ENCODE measurements at places on chromosomes 6 and 20.

DNA sequence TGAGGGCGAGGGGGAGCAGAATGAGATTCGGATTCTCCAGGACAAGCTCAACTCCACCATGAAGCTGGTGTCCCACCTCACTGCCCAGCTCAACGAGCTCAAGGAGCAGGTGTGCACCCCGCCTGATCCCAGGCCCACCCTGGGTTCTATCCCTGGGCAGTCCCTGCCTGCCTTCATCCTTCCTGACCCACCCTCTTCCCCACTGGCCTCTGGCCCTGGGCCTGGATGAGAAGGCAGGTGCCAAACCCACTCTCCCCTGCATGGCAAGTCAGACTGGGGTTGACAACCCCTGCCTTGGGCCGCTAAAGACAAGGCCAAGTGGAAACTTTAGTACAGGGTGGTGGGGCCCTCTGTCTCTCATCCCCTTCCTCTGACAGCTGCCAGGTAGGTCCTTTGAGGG is 16.5 kb downstream of the UQCC2 start:
- no peak for DNase-seq

DNA sequence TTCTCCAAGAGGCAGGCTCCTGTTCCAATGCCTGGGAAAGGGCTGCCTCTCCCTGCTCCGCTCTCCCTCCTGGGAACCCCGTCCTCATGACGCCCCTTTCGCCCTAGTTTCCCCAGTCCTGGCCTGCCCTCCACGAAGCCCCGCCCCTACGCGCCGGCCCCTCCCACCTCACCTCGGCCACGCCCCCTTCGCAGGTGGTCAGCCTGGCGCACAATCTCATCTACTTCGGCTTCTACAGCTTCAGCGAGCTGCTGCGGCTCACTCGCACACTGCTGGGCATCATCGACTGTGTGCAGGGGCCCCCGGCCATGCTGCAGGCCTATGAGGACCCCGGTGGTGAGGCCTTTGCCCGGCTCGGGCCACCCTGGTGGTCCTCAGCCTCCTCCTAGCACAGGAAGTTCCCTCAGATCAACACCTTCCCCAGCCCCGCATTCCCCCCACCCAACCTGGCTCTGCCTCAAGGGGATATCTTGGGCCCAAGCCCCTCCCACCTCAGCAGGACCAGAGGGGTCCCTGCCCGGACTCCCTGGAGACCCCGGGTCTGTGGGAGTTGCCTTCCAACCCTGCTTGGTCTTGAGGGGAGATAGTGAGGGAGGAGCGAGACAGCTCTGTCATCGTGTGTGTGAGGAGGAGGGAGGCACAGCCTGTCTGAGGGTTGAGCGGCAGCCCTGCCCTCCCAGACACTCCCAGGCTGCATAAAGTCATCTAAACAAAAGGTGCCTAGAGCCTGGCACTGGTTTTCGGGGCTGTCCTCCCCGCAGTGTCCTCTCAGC is 40.3 kb downstream of the UQCC2 start:
- DNase-seq, result no peak

DNA sequence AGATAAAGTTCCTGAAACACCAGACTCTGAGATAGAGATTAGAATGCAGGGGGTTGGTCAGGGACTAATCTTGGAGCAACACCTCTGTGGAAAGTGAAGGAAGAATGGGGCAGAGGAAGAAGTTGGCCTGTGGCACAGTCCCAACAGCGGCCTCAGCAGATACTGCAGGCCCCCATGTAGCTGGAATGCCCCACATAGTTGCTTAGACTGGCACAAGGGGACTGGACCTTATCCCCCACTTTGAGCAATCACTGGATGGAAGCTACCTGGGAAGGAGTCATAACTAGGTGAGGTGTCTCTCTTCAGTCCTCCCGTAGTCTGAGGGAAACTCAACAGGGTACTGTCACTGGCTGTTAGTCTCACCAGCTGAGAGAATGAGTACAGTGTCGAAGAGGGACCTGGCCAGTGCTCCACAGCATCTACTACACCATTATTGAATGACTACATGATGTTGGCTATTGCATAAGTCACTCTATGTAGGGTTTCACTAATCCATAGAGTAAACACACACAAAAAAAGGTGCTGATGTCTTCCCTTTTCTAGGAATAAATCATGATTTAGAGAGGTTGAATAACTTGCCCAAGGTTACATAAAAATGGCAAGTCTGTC is 47.5 kb downstream of the ADGRG6 start:
- DNase-seq, result no peak

GRCh38 chr20:40863355-40863919 is 165.2 kb upstream of the TOP1 start:
- no peak for DNase-seq

GRCh38 chr6:41646026-41646795 is 7.9 kb downstream of the MDFI start:
- DNase-seq, result no peak

All from activated CD4-positive, alpha-beta T cell treated with anti-CD3 and anti-CD28 coated beads for 24 hours (primary cell).